Stimulated activated CD8-positive, alpha-beta memory T cell treated with anti-CD3 and anti-CD28 coated beads, Interleukin-12 subunit alpha, Interleukin-12 subunit beta, amount 100 ng/mL, for 4 hours (primary cell): ENCODE measurements at places on chromosomes 7 and 10.

DNA sequence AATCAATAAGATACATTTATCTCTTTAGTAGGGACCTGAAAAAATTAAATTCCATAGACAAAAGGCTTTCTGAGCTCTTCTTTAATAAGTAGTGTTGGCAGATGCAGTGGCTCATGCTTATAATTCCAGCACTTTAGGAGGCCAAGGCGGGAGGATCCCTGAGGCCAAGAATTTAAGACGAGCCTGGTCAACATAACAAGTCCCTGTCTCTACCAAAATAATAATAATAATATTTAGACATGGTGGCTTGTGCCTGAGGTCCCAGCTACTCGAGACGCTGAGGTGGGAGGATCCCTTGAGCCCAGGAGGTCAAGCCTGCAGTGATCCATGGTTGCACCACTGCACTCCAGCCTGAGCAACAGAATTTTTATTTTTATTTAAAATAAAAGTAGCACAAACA is 280.8 kb downstream of the ADK start:
- no peak for DNase-seq

GRCh38 chr10:13961097-13961496 is 369.6 kb downstream of the FRMD4A start:
- no peak for DNase-seq

- DNase-seq, result no peak
Observed at GRCh38 chr7:139106959-139107358, 2.6 kb downstream of the ZC3HAV1 start.

DNA sequence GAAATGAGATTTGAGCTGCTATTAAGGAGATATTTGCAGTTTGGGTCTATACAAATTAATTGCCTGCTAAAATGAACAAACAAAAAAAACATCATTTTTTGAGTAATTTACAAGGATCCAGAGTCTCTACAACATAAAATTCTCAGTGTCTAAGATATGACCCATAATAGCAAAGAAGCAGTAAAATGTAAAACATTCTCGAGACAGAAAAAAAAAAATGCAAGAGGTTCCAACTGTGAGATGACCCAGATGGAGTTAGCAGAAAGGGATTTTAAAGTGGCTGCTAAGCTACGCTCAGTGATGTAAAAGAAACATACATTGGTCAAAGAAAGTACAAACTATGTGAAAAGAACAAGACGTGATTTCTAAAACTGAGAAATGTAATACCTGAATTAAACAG is 471.0 kb downstream of the SH2D4B start:
- no peak for DNase-seq

DNA sequence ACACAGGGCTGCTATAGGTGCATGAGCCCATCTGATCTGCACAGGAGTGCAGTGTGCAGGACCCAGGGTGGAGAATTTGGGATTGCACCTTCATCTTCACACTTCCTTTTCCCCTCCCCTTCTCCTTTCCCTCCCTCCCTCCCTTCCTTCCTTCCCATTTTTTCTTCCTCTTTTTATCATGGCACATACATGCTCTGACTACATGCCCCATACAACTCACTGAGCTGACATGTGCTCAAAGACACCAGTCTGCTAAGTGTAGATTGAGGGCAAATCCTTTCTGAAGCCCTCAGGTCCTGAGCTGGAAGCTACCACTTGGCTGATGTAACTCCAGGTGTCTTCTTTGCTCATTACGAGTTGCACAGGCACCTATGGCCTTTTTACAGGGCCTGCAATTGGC is 365.3 kb upstream of the ZNF32 start:
- DNase-seq, result no peak

- no peak for DNase-seq
Observed at GRCh38 chr10:44039599-44039998, 345.3 kb downstream of the CXCL12 start.

- DNase-seq, result no peak
Observed at GRCh38 chr10:104735757-104736391, 94.8 kb downstream of the SORCS3 start.

DNA sequence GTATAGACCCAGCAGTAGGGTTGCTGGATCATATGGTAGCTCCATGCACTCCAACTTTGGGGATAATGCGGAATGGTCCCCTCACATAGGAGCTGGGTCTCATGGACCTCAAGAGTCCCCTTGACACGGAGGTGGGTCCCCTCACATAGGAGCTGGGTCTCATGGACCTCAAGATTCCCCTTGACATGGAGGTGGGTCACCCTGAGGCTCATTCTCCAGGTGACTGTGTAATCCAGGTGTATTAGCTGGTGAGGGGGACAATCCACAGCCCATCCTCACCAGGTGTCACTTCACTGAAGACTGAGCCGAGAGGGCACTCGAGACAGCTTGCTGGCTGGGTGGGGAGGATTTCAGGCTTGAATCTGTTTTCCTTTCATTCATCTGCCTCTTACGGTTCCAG is 121.9 kb downstream of the PTPN20 start:
- no peak for DNase-seq
